NCI-H1092 treated with DMSO at 0.1 percent for 48 hours (cell line): ENCODE measurements at places on chromosomes 16 and 17.

DNA sequence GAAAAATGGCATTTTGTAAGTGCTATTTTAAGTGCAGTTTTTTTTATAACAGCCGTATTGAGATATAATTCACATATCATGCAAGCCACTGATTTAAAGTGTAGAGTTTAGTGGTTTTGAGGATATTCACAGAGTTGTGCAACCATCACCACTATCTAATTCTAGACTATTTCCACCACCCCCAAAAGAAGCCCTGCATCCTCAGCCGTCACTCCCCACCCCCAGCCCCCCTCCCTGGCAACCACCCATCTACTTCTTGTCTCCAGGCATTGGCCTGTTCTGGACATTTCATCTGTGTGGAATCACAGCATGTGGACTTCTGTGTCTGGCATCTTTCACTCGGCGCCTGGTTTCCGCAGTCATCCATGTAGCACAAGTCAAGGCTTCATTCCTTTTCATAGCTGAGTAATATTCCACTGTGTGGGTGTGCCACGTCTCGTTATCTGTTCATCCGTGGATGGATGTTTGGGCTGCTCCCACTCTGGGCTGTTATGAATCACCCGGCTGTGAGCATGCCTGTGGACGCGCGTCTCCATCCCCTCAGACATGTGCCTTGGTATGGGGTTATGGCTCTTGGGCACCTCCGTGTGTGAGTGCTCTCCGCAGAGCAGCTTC, 138.4 kb upstream of the CIBAR2 start:
- no peak for DNase-seq

DNA sequence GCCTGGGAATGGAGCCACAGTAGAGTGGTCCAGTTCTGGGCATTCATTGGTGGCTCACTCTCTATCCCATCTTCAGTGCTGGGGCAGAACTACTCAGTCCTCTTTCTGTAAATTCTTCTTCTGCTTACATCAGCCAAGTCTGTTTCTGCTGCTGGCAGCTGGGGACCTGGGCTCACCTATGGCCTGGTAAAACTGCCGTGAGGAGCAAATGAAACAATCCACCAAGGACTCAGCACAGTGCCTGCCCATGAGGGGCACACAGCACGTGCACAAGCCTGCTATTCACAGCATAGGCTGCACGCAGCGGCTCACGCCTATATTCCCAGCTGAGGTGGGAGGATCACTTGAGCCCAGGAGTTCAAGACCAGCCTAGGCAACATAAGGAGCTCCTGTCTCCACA, 30.9 kb upstream of the SNN start:
- no peak for DNase-seq

DNA sequence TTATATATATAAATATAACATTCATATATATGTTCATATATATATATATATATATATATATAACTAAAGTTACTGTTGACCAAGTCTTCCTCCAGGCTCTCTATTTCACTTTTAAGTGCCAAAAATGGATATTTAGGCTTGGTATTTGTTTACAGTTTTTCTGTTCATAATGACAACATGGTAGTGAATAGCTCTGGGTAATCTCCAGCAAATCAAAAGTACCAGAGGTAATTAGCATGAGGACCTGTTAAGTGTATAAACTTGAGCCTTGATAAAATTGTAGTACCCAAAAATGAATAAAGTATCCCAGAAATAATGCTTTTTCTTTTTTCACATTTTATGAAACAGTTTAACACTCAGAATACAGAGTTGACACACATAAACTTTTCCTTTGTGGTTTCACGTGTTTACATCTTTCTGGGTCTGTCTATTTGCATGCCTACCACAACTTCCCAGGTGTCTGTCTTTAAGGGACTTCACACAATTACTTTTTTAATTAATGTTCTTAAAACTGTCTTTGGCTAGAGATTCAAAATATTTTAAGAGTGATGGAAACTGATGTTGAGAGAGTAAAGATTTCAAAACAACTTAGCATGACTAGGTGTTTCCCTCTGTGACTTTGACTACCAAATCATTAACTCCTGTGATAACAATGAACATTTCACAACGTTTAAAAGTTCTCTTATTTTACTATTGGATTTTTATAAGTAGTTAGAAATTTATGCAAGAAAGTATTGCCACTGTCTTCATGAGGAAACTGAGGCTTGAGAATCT, 47.9 kb downstream of the RABEP1 start:
- no peak for DNase-seq

DNA sequence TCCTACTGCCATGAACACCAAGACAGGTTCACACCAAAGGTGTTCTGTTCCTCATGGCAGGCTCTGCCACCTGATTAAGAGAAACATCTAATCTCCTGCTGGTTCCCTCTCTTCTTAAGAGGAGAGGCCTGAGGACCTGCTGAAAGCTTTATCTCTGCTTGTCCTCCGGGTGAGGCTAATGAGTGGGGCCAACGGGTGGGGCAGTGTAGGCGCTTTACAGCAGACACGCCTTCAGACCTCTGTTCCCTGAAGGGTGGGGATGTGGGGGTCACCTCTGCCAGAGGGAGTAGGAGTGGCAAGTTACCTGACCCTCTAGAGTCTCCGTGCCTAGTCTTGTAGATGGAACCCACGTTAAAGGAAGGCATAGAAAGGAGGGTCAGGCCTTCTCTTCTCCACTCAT, 4.2 kb upstream of the MRM1 start:
- no peak for DNase-seq

DNA sequence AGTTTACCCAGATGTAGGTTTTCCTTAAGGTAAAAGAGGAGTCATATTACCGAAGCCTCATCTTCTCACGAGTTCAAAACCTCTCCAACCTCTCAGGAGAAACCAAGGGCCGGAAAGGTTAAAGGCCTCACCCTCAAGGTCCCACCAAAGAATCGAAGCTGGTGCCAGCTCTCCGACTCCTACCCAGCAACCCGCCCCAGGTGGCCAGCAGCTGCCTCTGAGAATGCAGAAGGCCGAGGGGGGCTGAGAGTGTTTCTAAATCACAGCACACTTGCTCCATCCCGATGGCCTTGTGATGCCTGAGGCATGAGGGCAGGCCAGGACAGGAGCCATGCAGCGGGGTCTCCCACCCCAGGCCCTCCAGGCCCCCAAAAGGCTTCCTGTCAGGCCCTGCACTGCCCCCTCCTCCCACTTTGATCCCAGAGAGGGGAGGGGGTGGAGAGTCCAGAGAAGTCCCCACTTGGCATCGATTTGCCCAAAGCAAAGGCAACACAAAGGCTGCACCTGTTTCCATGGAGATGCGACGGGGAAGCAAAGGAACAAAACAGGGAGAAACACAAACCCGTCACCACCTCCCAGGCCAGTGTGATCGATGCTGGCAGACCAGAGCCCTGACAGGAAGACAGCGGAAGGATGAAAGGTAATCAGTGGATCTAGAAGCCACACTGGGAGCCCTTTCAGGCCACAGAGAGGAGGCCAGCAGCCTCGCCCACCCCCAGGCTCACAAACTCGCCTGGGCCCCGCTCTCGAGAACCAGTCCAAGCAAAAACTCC, 39.0 kb downstream of the CUEDC1 start:
- peak; percentile 89 for DNase-seq

GRCh38 chr17:32266051-32266388, 388 bp downstream of the RHBDL3 start:
- no peak for DNase-seq
